ENCODE measurements at places on chromosomes 7 and 10.

- no peak for DNase-seq
Measured at GRCh38 chr10:62170732-62171131, 97.9 kb downstream of the RTKN2 start.

DNA sequence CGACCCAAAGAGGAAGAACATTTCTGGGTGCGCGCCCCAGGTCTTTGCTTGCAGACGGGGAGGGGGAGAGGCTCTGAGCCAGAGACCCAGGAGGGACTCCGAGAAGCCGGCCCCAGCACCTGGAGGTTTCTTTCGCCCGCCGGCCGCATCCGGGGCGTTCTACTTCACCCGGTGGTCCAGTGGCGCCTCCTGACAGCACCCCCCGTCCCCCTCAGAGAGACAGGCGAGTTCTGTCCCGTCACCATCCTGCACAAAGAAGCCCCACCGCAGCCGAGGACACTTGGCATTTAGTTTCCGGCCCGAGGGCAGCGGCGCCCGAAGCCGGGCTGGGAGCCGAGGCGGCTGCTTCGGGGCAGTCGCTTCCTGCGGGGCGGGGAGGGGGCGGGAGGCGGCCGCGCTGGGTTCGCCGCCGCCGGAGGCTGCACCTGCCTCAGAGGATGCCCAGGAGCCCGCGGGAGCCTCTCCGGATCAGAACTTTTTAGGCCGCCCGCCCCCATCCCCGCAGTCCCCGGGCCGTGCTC is at the start of gene TMEM178B:
Gene TMEM178B, plus strand, starts transcription at position 424 of the 521 bp plus-strand sequence.
- DNase-seq = no peak

DNA sequence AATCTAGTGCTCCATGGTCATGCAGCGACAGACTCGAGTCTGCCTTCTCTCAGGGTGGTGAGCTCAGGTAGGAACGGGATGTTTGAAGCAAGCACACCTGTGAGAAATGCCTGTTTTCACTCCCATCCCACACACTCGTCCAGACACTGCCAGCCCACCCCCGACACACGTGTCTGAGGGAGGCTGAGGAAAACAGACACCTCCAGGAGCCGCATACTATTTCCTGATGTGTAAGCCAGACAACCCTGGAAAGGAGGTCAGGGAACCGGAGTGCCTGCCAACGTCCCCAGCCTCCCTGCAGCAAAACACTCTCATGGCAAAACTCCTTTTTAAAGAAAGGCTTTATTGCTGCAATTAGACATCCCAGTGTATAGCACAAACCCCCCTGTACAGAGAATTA is 80.2 kb downstream of the ALOX5 start:
- no peak for DNase-seq

- DNase-seq = no peak
Measured at GRCh38 chr10:113463777-113464176, 89.1 kb upstream of the HABP2 start.

DNA sequence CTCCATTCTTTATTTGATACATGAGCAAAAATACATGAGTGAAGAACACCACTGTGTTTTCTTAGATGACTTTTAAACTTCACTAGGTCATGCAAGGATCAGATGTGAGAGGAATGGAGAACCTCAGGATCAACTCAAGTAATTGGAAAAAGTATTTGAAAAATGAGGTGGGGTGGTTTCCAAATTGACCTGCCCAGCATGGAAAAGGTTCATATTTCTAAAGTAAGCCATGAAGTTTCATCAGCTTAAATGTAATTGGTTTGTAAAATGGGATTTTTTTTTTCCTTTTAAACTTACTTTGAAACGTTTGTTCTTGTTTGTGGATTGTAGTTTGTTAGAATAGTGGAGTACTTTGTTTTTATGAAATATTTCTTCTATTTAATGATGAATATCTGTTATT is 134.8 kb downstream of the MLLT10 start:
- DNase-seq = no peak

DNA sequence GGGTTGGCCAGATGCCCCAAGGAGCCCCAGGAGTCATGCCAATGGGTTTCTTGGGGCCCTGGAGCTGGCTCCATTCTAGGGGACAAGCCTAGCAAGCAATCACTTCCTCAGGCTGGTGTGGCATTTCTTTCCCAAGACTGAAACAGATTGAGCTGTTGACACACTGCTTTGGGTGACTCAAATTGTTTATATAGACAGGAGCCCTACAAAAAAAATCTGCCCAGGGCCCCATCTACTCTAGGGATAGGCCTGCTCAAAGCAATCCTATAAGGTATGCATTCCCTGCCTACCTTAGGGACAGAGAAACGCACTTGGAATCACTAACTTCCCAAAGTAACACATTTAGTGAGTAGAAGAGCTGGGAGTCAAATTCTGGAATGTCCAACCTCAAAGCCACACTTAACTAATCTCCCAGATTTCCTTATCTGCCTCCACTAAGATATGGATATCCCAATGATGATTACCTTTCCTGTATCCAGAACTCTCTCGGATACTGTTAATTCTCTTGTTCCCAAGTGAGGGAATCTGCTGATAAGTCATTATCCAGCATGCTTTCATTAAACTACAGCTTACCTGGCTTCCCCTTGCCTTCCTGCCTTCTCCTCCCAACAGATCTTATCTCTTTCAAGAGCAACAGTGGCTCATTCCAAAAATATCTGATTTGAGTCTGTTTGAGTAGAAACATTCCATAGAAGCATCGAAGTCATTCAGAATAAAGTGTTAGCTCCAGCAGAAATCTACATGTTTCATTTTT is 3.1 kb downstream of the ABLIM1 start:
- DNase-seq = no peak

- DNase-seq = no peak
Measured at GRCh38 chr10:21771219-21771618, 232.3 kb downstream of the DNAJC1 start.

DNA sequence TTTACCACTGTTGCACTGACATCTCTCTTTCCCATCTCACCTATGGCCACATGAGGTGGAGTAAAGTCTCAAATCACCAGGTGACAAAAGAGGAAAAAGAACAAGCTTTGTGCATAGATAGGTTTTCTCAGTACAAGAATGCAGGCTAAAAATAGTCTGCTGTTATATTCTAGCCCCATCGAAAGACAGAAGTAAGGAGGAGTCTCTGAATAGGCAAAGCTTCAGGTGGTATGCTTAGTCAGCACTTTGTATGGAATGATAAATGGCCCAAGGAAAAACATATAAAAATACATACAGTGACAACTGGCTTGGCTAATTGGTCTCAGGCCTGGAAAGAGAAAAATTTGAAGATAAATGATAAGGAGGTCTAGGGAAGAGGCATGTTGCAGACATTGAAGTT is 39.6 kb upstream of the KCND2 start:
- no peak for DNase-seq

DNA sequence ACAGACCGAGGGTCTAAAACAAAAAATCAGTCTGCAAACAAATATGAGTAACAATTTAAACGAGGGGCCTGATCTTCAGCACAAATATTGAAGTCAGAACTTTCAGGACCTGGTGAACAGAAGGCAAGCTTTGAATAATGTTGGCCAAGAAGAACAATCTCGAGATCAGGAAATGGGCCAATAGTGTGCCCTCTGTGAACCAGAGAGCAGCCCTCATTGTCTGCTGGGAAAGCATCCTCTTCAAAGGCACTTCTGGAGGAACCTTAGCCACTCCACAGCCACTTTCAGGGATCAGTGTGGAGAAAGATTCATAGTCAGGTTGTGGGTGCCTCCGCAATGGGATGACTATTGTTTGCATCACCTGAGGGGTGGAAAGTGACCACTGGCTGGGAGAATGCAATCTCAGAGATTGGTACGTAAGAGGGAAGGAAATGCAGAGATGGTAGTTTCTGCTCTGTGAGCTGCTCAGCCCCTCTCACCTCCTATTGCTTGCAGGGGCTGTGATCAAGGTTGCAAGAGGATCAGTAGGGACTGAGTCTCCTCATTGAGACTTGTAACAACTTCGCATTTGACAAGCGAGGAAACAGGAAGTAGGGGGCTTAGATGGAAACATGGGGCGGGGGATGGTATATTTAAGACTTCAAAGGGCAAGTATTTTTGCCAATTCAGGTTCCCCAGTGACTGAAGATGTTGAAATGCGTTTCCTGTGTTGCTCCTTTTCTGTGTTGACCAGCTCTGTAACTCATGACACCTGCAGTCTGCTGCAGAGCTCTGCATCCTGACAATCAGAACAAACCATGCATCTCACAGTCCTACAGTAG is 28.4 kb upstream of the IFRD1 start:
- DNase-seq = peak; percentile 33

Measured in NT2/D1 (cell line).